ENCODE measurements at places on chromosomes 1 and 21. TPM values are rescaled to one million over a fixed set of nuclear protein-coding genes. Genes with fewer than 3 reads are reported as not detected.

The CRYZL1 gene
- 26.2 TPM for total RNA-seq

The C1orf122 gene
- total RNA-seq: 29.4 TPM

The PLA2G2D gene
- total RNA-seq: not detected

The FCRL1 gene
- total RNA-seq: not detected
